ENCODE measurements at places on chromosomes 12 and 14. TPM values are rescaled to one million over a fixed set of nuclear protein-coding genes. Genes with fewer than 3 reads are reported as not detected.

GRCh38 chr14:74573421-74574089, 38.5 kb downstream of the LTBP2 start:
- H3K4me3 ChIP-seq: peak overlapping the region; percentile 22
- peak overlapping the region; percentile 5 for H3K27ac ChIP-seq
- no peak for DNase-seq
- H3K27me3 ChIP-seq: peaks cover 51% of the 10 kb centered on the region

- no peak for DNase-seq
These were observed 83.8 kb upstream of the VRK1 start for GRCh38 chr14:96713426-96713825.

GRCh38 chr12:92927055-92927435, 2.0 kb downstream of the EEA1 start:
- peak; percentile 37 for DNase-seq
- peaks cover 27% of the 10 kb centered on the region for H3K4me1 ChIP-seq
- peak overlapping the region; percentile 87 for H3K4me3 ChIP-seq
- H3K36me3 ChIP-seq: peaks cover 7% of the 10 kb centered on the region

DNA sequence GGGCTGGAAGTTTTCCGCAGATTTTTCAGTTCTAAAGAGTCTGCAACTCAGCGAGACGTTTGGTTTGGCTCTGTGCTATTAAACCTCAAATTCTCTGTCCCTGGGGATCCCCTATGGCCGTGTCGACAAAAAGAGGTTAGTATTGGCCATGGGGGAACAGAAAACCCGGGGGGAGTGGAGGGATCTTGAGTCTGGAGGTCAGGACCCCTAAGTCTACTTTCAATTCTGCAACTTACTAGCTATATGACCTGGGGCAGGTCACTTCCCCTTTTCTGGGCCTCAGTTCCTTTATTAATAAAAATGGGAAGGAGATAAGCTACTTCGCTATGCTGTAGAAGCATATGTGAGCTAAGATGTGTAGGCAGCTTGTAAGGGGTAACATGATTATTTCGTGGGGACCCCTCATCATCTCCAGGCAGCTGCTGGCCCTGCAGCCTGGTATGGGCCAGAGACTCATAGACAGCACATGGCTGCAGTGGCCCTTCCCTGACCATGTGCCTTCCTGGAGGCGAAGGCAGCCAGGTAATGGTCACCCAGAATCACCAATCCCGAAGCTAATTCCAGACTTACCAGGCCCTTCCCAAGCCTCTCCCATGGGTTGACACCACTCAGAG, 8.6 kb downstream of the ASB2 start:
- peaks cover 4% of the 10 kb centered on the region for H3K27me3 ChIP-seq
- no peaks in the 10 kb centered on the region for H3K36me3 ChIP-seq
- DNase-seq: no peak

Gene AQP2
- not detected for polyA plus RNA-seq
